C1 segment of cervical spinal cord (tissue), 14 donors: ENCODE measurements at places on chromosomes 16 and 17.

DNA sequence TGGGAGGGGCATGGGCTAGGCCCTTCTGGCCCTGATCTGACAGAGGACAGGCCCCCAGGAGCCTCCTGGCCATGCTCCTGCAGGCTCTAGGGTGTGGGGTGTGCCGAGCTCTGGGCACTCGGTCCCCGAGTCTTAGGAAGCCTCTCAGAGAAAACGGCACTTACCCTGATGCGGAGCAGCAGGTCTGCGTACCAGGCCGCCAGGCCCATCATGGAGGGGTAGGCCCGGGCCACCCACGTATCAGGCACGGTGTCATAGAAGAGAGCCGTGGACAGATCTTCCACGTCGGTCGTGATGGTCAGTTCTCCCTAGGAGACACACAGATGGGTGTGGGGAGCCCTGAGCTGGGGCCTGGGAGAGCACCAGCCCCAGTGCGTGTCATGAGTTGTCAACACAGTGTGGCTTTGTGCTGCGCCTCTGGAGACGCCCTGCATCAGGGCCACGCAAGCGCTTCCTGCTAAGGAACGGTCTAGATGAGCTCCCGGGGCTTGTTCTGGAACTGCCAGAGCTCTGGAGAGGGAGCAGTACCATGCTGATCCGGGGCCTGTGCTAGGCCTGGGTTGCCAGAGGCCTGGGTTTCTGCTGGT, 47.9 kb downstream of the PGS1 start:
- peak; percentile 37 for DNase-seq

- peak; percentile 21 for DNase-seq
Measured at GRCh38 chr17:19418251-19418992, 7.4 kb downstream of the RNF112 start.

DNA sequence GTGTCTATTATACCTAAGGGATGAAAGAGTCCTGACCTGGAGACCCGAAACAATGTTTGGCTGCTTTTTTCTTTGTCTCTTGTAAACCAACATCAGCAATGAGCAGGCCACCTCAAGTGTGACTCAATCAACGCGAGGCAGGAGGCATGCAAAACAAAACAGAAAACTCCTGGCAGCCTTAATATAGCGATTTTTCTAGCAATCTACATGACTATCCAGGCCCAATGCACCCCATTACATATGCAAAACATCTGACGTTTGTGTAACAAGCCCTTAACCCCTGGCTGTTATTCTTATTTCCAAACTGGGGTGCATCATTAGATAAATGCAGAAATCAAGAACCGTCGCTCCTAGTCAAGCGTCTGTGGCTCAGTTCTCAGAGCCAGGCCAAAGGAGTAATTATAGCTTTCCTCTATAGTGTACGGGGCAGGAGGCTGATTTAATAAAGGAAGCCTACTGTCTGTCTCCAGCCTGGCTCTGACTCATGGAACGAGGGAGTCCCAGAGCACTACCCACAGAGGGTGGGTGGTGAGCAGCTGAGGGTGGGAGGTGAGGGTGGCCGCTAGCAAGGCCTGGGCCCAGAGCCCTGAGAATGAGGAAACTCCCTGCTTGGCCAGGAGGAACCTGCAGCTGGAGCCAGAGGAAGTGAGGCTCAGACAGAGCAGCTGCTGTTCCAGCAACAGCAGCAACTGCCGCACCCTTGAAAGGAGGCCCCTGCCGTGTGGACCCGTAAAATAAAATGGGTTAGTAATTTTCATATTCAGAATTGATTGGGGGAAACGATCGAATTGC, 43.9 kb downstream of the CHD9 start:
- DNase-seq: no peak

DNA sequence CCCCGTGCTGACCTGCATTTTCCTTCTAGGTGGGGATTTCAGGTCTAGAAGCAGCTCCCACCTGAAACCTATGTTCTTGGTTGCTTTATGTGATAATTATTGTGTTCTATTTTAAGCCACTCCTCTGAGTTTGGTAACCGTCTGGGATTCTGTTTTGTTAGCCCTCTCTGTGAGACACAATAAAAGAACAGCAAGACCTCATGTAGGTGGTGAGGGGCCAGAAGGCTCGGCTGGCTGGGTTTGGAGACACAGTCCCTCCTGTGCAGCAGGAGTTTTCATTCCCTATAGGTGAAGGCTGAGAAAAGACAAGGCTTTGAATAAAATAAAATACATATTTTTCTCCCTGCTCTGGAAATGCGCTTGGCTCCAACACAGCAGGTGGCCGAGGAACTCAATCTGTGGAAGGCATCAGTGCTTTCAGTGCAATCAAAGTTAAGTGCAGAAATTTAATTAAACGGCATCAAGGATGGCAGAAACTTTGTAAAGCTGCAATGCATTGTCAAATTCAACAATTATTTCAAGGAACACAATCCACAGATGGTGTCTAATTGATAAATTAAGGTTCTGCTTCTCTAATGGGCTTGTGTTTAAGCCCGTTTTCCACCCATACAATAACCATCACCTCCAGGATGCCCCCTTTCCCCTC, 107.8 kb downstream of the MSI2 start:
- no peak for DNase-seq

DNA sequence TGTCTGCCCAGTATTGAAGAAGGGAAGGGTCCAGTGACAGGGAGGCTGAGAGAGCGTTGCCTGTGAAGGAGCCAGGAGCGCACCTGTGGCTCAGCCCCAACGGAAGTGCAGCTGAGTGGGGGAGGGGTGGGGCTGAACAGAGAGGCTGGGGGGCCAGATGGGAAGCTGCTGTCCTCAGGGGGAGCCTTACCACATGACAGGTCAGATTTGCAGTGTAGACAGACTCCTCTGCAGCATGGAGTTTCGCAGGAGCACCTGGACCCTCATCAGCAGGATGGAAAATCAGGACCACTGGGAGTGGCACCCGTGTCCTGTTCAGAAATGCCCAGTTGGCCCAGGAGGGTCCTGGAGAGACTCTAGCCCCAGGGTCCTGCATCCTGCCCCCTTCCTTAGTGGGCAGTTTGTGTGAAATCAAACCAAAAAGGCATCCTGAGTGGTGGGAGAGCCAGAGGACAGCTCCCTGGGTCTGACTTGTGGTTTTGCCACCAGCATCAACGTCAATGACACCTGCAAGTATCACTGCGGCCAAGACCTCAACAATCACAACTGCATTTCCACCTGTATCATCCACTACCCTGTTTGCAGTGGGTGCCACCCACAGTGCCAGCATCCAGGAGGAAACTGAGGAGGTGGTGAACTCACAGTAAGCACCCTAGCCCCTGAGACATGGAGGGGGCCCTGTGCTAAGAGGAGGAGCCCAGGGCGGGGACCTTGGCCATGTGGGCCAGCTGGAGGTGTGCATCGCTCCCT, 7.8 kb downstream of the CD300A start:
- no peak for DNase-seq
